ENCODE measurements at places on chromosomes 5 and 9. TPM values are rescaled to one million over a fixed set of nuclear protein-coding genes. Genes with fewer than 3 reads are reported as not detected.

The ZCCHC9 gene
- 25.0 TPM for total RNA-seq

The GABRP gene
- not detected for total RNA-seq

The GAS1 gene
- 0.60 TPM for total RNA-seq

The PCDHGB5 gene
- 18.6 TPM for total RNA-seq

The PIP5KL1 gene
- 0.24 TPM for total RNA-seq

The SPINK6 gene
- not detected for total RNA-seq

The IFNA21 gene
- total RNA-seq: not detected

The DNAH5 gene
- total RNA-seq: 2.0 TPM

The HTR4 gene
- total RNA-seq: not detected

The FOXD4L5 gene
- not detected for total RNA-seq

The ANKRD18A gene
- total RNA-seq: not detected

The STING1 gene
- 10.4 TPM for total RNA-seq

The ERP44 gene
- 32.7 TPM for total RNA-seq

The GRAMD2B gene
- 26.0 TPM for total RNA-seq

The ACOT12 gene
- total RNA-seq: not detected

The DRD1 gene
- not detected for total RNA-seq

The CTXN3 gene
- total RNA-seq: not detected

The BTNL3 gene
- total RNA-seq: not detected

The SLC45A2 gene
- 2.0 TPM for total RNA-seq

The SAXO1 gene
- not detected for total RNA-seq

The CDH9 gene
- total RNA-seq: not detected

The ELAVL2 gene
- 1.1 TPM for total RNA-seq

The LTC4S gene
- total RNA-seq: not detected

The GFI1B gene
- not detected for total RNA-seq

The SHISAL2B gene
- total RNA-seq: not detected

The HK3 gene
- total RNA-seq: not detected

The KLF4 gene
- total RNA-seq: 5.0 TPM

The GDA gene
- 0.20 TPM for total RNA-seq

The FSTL4 gene
- not detected for total RNA-seq

The FOXI1 gene
- total RNA-seq: not detected

The RETREG1 gene
- 2.8 TPM for total RNA-seq

Data from RPMI7951 (cell line).